ENCODE measurements at places on chromosomes 3 and 15. TPM values are rescaled to one million over a fixed set of nuclear protein-coding genes. Genes with fewer than 3 reads are reported as not detected.
A peak's percentile ranks its signal among the peaks of the same experiment; 100 is the strongest.

- no peak overlapping the region for H3K4me3 ChIP-seq
- no peak overlapping the region for H3K27ac ChIP-seq
- H3K27me3 ChIP-seq, result no peaks in the 10 kb centered on the region
- H3K36me3 ChIP-seq, result no peaks in the 10 kb centered on the region
- DNase-seq, result no peak
Measured at GRCh38 chr3:107870943-107871638, 219.7 kb downstream of the CD47 start.

GRCh38 chr3:50674349-50675178 is at the start of gene DOCK3:
Gene DOCK3 (plus strand): TSS chr3:50674927. CDS start chr3:50675264, 337 bp downstream.
- H3K27me3 ChIP-seq, result peaks cover 78% of the 10 kb centered on the region
- peak within 1 kb of the TSS; percentile 51 for H3K4me3 ChIP-seq
- no peak within 1 kb of the TSS for H3K27ac ChIP-seq
- no peaks in the 10 kb centered on the region for H3K36me3 ChIP-seq
- H3K4me1 ChIP-seq, result peaks cover 7% of the 10 kb centered on the region
- DNase-seq, result peak; percentile 57

DNA sequence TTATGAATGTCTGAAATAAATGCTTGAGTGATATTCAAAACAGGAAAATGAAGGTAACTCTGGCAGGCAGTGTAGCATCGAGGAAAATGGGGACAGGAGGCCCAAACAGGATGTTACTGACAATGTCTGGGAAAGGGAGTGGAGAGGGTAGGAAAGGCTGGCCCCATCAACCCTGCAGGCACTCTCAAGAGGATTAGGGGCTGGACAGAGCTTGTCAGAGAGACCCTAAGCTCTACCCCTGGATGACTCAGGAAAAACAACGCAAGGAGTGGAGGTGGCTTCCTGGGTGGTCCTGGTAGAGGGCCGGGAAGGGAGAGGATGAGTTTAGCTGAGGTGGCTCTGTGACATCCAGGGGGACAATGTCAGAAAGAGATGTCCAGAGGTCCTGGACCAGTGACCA is 106.0 kb downstream of the RYK start:
- no peaks in the 10 kb centered on the region for H3K27me3 ChIP-seq
- H3K4me1 ChIP-seq, result no peaks in the 10 kb centered on the region
- H3K36me3 ChIP-seq, result no peaks in the 10 kb centered on the region
- H3K4me3 ChIP-seq, result no peak overlapping the region
- no peak for DNase-seq

DNA sequence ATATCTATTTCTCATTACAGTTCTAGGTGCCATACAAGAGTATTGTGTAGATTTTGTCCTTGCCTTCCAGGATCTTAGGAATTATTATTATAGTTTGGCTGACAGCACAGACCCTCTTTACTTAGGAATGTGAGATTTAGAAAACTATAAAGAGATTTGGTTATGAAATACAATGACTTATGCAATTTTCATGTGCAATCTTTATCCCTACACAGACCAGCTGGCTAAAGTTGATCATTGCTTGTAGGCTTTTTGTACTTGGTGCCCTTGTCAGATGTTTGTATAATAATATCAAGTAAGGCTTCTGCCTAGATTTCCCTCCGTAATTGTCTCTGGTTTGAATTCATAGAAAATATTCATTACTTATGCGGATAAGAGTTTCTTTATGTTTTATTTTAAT is 174.5 kb upstream of the GAP43 start:
- no peak overlapping the region for H3K27ac ChIP-seq
- DNase-seq, result no peak
- no peaks in the 10 kb centered on the region for H3K36me3 ChIP-seq
- no peak overlapping the region for H3K4me3 ChIP-seq
- H3K4me1 ChIP-seq, result no peaks in the 10 kb centered on the region
- no peaks in the 10 kb centered on the region for H3K27me3 ChIP-seq

DNA sequence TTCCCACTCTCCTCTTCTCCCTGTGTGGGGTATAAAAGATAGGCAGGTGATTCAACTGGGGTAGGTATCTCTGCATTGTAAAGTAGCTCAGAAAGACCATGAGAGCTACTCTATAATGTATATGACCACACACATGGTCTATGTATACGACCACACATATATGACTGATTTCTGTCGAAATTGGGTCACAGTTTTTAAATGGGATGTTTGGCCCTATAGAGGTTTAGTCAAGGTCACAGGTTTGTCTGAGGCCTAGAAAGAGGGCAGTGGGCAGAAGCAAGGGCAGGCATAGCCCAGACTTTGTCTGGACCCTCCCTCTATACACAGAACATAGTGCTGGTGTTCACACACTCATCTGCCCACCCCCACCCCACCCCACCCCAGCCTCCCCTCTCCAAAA is 4.4 kb downstream of the LAMP3 start:
- peaks cover 13% of the 10 kb centered on the region for H3K36me3 ChIP-seq
- H3K27ac ChIP-seq, result no peak overlapping the region
- DNase-seq, result no peak
- H3K4me3 ChIP-seq, result no peak overlapping the region
- H3K4me1 ChIP-seq, result peaks cover 21% of the 10 kb centered on the region
- H3K27me3 ChIP-seq, result no peaks in the 10 kb centered on the region

- no peaks in the 10 kb centered on the region for H3K36me3 ChIP-seq
- DNase-seq, result no peak
- H3K4me1 ChIP-seq, result no peaks in the 10 kb centered on the region
- H3K4me3 ChIP-seq, result no peak overlapping the region
Measured at GRCh38 chr15:36972704-36973103, 127.6 kb downstream of the MEIS2 start.

GRCh38 chr3:197376735-197377555 is 78.5 kb upstream of the DLG1 start:
- H3K27me3 ChIP-seq, result no peaks in the 10 kb centered on the region
- no peak for DNase-seq
- H3K4me1 ChIP-seq, result peaks cover 12% of the 10 kb centered on the region
- no peak overlapping the region for H3K4me3 ChIP-seq
- H3K27ac ChIP-seq, result no peak overlapping the region

DNA sequence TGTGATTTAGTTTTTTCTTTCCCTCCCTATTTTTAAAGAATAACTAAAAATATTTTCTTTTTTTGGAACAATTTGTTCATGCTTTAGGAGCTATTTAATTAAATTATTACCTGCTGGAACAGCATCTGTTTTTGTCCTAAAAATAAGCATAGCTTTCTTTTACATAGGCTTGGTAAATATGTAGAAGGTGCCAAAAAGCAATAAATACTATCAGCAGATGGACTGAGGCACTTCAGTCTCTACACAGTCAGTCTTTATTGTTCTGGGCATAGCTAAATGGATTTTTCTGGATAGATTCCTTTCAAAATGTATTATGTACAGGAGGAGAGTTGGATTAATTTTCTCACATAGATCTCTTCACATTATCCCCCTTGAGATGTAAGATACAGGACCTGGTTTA is 223.5 kb downstream of the NAALADL2 start:
- DNase-seq, result no peak
- H3K27ac ChIP-seq, result no peak overlapping the region
- no peak overlapping the region for H3K4me3 ChIP-seq
- H3K27me3 ChIP-seq, result no peaks in the 10 kb centered on the region
- no peaks in the 10 kb centered on the region for H3K4me1 ChIP-seq

Gene ARID3B
- 11.2 TPM for total RNA-seq

GRCh38 chr3:16911916-16912315 is 27.2 kb downstream of the PLCL2 start:
- DNase-seq, result no peak
- no peak overlapping the region for H3K4me3 ChIP-seq
- no peaks in the 10 kb centered on the region for H3K27me3 ChIP-seq
- H3K4me1 ChIP-seq, result peaks cover under 1% of the 10 kb centered on the region
- no peaks in the 10 kb centered on the region for H3K36me3 ChIP-seq
- H3K27ac ChIP-seq, result no peak overlapping the region

DNA sequence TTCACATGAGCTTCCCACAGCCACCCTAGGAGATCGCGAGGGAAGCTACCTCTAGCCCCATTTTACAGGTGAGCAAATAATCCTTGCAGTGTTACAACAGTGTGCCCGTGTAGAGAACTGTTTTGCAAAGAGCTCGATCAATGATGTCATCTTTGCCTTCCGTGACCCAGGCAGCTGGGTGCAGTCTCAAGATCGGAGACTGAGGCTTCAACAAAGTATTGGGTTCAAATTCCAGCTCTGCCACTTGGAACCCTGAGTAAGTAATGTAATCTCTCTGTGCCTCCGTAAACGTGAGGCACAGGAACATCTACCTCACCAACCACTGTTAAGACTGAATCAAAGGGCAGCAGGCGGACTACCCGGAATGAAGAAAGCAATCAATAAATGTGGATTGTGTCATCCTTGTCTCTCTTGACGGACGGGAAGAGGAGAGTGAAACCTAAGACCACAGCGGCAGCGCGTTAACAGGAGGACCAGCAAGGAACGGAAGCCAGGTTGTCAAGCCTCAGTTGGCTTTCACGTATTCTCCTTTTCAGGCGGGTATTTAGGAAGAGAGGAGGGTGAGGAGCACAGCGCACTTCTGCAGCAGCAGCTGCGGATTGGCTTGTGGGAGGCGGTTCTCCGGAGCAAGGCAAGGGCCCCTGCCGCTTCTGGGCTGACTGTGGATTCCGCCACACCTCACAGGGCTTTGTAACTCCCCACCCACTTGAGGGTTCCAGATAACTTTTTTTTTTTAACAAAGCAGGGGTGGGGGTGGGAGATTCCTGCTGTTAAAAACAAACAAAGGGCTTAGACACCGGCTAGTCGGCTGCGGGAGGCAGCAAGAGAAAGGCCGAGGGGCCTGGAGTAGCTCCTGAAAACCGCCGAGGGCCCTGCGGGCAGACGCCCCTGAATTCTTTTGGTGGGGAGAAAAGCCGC is 1.5 kb upstream of the SMAD3 start:
- peak overlapping the region; percentile 85 for H3K4me3 ChIP-seq
- H3K4me1 ChIP-seq, result peaks cover 47% of the 10 kb centered on the region
- DNase-seq, result peak; percentile 67
- peaks cover 54% of the 10 kb centered on the region for H3K36me3 ChIP-seq
- H3K27me3 ChIP-seq, result no peaks in the 10 kb centered on the region

DNA sequence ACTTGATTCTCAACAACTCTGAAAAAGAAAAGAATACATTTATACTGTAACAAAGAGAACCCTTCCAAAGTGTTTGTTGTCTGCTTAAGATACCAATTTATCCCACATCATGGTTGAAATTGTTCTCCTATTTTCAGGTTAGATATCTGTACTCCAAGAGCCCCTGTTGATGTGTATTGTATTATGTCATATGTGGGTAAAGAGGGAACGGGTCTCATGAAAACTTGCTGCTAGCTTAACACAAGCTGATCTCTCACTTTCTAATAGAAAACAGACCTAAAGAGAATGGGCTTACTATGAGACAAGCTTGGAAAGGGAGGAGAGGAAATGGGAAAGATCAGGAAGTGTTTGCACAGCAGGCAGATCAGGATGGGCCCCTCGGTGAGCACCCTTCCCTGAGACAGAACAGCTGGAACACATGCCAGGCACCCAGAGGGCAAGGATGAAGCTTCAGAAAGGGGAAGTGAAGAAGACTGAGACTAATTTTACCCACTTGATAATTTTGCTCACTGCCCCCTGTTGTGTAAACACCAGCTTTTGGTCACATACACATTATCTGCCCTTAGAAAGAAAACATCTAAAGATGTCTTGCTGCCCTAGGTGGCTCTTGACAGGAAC is 747.9 kb upstream of the CCDC54 start:
- H3K4me1 ChIP-seq, result peaks cover 9% of the 10 kb centered on the region
- no peaks in the 10 kb centered on the region for H3K27me3 ChIP-seq
- H3K4me3 ChIP-seq, result no peak overlapping the region

DNA sequence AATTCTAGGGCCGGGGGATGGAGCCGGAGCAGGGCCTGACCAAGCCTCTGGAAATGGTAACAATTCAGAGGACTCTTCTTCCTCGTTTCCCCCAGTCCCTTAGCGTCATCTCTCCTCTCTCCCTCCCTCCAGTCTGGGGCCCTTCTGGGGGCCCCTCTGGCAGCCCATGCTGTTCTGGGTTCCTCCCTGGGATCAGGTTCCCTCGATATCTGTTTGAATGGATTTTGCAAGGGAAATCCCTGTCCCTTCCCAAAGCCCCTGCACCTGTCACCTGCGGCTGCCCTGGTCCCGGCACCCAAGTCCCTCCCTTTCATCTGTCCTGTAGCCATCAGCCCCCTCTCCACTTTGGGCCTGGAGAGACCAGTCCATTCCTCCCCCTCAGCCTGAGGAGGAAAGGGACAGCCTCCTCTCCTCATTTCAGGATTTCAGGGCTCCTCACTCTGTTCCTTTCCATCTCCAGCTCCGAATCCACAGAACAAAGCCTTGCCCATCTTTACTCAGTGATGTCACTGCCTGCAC is 1.7 kb upstream of the PLCB2 start:
- H3K27ac ChIP-seq, result peak overlapping the region; percentile 71
- H3K27me3 ChIP-seq, result no peaks in the 10 kb centered on the region
- peaks cover 17% of the 10 kb centered on the region for H3K4me1 ChIP-seq
- H3K36me3 ChIP-seq, result peaks cover 6% of the 10 kb centered on the region
- no peak for DNase-seq

Gene KIF7
- total RNA-seq, result 1.7 TPM

- no peaks in the 10 kb centered on the region for H3K27me3 ChIP-seq
- no peaks in the 10 kb centered on the region for H3K36me3 ChIP-seq
- H3K27ac ChIP-seq, result no peak overlapping the region
- DNase-seq, result no peak
Measured at GRCh38 chr3:188389711-188390342, 235.9 kb downstream of the LPP start.

Gene PSTPIP1
- total RNA-seq, result not detected

- no peaks in the 10 kb centered on the region for H3K36me3 ChIP-seq
- no peak overlapping the region for H3K27ac ChIP-seq
- peaks cover 75% of the 10 kb centered on the region for H3K27me3 ChIP-seq
- no peak for DNase-seq
- no peaks in the 10 kb centered on the region for H3K4me1 ChIP-seq
- H3K4me3 ChIP-seq, result no peak overlapping the region
Measured at GRCh38 chr15:60315878-60316277, 81.9 kb downstream of the ANXA2 start.

DNA sequence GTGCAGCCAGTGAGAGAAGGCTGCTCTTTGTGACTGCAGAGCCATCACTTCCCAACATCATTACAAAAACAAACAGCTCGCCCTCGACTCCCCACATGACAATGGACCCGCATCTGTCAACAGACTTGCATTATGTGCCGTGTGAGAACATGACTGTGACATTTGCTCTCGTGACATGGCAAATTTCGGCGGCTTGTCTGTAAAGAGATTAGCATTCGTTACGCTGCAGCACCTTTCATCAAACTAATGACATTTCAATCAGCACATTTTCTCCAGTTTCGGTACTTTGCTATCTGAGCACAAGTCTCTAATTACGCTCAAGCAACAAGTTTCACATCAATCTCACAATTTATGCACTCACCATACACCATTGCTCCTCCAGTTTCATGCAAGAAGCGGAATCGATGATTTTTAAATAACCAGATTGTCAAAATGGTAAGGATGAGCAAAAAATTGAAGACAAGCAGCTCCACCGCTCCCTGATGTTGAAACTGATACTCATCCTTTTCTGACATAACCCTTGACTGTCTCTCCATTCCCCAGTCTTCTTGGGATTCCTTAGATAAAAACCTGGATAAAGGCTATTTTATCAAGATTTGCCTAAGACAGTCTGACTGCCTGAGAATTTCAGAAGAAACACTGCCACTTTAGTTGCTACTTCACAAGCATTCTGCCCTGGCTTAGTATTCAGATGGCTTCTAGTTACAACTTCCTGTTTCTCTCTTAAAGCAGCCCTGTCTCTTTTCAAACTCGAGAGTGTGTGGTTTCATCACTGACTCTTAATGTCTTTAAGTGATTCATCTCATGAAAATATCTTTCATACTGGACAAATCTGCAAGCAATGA is at the start of gene SLC9A9:
Gene SLC9A9, minus strand, starts transcription at position 682 of the 845 bp plus-strand sequence. Its CDS starts 146 bp downstream, at position 536.
- peak within 1 kb of the TSS; percentile 71 for H3K4me3 ChIP-seq
- H3K4me1 ChIP-seq, result peaks cover 9% of the 10 kb centered on the region
- no peaks in the 10 kb centered on the region for H3K36me3 ChIP-seq
- no peaks in the 10 kb centered on the region for H3K27me3 ChIP-seq

Gene SLC9C1
- not detected for total RNA-seq

Gene HEMK1
- 17.6 TPM for total RNA-seq

Measured in Calu3 (cell line).